Cerebellum (tissue), 4 donors: ENCODE measurements at places on chromosomes 4 and X. TPM values are rescaled to one million over a fixed set of nuclear protein-coding genes. Genes with fewer than 3 reads are reported as not detected.

The FRAS1 gene
- total RNA-seq, result 28.4 TPM

DNA sequence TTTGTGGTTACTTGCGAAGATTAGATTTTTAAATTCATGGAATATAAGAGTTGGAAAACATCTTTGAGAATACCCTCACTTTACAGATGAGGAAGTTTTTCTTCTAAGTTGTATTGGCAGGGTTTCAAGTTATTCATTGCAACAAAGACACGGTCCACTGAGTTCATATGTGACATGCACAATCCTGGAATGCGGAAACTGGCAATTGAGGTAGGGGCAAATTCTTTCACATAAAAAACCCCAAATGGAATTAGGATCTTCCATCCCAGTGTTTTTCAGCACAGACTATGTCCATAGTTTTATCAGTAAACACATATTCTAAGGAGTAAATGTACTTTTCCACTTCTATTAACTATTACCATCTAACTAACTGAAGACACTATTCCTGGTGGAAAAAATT lies 81.8 kb upstream of the NAP1L5 start:
- DNase-seq, result no peak

The NIPAL1 gene
- total RNA-seq, result 3.9 TPM

The STPG2 gene
- total RNA-seq, result 3.6 TPM
